ENCODE measurements at places on chromosomes 1 and 21.

DNA sequence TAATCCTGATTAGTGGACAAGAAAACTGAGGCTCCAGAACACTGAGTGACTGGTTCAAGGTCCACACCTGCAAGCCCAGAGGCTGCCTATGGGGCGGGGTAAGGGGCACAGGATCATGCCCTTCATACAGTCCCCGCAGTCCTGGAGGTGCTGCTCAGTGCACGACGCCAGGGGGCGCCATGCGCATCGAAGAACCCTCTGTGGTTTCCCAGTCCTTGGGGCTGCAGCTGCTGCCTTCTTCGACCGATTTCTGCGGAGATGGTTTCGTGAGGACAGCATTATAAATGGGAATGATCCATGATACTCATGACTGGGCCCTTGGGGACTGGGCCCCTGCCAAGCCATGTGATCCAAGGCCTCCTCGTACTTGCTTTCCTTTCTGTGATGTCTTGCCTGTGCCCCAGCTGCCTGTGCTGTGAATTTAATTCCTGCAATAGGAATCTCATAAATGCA lies 37.1 kb upstream of the ARHGEF10L start:
- DNase-seq, result peak; percentile 70

DNA sequence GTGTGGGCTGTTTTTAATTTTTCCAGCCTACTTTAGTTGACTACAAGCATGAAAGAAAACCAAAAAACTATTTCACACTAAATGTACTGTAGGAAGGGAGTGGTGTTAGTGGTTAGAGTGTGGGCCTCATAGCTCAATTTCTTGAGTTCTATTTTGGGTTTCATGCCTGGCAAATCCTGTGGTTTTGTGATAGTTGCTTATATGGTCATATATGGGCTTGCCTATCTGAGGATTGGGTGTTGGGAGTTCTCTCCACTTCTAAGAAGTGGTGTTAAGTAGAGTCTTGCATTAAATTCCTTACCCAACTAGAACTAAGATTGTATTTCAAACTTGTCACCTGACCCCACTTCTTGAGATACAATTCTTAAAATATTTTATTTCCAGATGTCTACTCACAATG lies 37.8 kb upstream of the COL11A1 start:
- DNase-seq, result no peak

DNA sequence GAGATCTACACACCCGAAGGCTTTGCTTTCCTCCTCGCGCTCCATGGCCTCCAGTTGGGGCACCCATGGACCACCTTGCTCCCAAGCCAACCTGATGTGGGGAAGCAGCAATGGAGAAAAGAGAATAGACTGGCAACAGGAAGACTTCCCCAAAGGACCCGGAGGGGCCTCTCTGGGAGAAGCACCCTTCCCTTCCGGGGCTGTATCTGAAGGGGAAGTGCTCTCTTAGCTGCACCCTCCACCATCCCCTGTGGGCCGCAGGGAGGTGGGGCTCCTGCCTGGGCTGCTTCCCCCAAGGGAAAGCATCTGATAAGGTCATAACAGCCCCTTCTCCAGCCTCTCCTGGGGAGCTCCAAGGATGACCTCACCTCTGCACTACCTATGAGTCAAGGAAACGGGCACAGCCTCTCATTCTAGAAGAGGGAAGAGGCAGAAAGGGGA lies 100.2 kb downstream of the RIPK4 start:
- no peak for DNase-seq

- DNase-seq, result no peak
Measured at GRCh38 chr1:221310180-221310579, 430.9 kb downstream of the HLX start.

DNA sequence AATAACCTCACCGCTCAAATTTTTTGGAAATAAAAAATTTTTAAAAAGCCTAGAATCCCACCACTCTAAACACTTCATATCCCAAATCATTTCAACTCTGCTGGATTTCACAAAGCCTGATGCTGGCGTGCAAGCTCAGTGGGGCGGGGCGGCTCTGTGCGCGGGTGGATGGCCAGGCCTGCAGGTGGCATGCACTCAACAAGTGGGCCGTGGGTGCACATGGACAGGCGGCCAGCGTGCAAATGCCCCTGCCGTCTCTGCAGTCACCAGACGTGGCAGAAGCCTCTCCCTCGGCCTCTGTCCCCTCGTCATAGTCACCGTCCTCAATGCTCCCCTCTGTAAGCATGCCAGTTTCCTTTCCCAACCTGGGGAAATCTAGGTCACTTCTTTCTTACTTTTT lies 6.6 kb upstream of the PDE9A start:
- no peak for DNase-seq

DNA sequence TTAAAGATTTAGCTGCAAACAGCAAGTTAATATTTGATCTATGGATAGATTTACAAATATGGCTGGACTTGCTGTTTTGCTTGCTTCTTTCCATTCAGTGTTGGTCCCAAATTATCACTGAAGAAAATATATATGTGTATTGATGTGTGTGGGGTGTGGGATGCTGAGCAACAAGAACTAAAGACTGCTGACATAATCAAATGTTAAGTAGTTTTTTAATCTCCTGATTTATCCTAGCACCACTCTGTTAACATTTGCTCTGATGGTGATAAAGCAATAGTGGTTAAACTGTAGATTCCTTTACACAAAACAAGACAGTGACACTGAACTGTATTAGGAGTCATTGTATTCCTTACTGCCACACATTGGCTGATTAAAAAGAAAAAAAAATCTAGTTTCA lies 1023.5 kb upstream of the B3GALT2 start:
- no peak for DNase-seq

DNA sequence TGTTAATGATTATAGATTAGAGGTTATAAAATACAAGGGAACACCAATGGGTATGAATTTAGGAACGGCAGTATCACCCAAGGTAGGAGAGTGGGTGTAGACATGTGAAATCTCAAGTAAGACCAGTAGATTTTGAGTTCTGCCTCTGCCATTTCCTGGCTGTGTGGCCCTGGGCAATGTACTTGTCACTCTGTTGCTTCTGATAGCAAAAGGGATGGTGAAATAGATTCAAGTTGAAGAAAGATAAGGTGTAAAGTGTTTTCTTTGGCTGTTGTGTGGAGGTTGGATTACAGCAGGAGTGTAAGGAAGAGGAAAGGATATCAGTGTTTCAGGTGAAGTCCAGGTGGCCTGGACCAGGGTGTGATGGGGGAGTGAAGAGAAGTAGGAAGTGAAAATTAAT lies 64.3 kb downstream of the ADSS2 start:
- no peak for DNase-seq

GRCh38 chr1:50644447-50645105 lies 221.3 kb upstream of the DMRTA2 start:
- no peak for DNase-seq

DNA sequence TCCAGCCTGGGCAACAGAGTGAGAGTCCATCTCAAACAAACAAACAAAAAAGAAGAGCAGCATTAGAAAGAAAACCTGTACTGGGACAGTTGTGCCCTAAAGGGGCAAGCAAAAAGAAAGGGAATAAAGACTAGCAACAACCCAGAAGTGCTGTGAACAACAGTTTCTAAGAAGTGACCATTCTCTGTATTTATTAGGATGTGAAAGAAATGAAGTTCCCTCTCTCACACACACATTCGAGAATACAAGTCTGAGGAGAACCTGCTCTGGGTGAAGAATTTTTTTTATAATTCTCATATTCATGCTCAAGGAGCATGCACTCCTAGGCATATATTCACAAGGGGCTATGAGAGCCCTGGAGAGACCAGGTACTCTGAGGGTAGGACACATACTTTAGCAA lies 59.5 kb upstream of the LRRC8D start:
- no peak for DNase-seq

GRCh38 chr1:39268112-39268581 lies 63.7 kb downstream of the MACF1 start:
- DNase-seq, result no peak

DNA sequence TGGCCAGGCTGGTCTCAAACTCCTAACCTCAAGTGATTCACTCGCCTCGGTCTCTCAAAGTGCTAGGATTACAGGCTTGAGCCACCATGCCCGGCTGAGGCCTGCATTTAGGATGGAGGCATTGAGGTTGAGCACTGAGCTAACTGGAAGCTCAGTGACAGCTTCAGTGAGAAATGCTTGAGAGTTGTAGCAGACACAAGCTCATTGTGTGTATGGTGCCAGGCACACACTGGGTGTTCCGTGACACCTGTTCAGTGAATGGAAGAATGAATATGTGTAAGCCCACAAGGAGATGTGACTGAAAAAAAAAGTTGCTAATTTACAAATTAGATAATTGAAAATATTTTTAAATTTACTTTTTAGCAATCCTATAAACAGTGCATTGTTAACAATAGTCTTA lies 21.8 kb downstream of the LURAP1 start:
- DNase-seq, result no peak

DNA sequence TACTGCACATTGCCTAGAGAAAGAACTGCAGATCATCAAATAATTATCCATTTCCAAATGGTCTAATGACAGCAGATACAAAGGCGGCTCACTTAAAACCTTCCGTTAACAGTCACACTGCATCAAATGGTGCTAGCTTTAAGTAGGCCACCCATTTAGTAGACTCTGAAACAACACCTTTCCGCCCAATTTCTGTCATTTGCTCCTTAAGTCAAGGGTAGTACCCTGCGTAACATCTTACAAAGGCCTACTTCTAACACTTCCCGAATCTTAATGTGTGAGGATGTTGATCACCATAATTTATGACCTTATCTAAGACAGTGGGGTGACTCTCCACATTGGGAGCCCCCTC lies 692 bp upstream of the RALGPS2 start:
- no peak for DNase-seq

DNA sequence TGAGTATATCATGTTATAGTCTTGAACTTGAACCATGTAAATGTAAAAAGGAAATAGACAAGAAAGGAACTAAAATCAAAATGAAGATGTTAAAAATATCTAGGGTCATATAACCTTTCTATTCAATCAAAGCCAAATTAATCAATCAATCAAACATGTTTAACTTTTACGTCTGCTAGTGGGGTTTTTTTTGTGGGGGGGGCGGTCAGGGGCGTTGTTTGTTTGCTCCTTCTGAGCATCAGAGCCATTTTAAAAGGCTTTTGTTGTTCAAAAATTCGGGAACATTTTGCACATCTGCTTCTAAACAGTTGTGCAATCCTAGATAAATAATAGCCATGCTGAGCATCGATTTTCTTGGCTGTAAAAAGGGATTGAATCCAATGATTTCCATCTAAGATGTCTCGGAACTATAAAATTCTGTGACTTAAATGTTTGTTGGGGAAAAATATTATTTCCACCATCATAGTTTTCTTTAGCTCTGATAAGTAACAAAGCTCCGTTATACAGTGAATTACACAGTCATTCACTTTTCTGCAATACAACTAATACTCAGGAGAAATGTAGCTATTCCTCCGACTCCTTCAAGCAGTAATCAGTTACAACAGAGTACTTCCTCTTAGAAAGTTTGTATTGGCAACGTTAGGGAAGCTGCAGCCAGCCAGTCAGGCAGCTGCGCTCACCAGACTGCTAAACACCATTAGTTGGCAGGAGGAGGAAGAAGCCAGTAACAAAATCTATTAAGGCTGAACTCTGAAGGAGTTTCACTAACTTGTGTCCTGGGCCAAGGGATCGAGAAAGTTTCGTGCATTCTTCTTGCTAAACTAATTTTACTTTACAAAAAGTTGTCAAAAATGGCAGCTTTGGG lies 2.2 kb downstream of the SPATA6 start:
- DNase-seq, result no peak

DNA sequence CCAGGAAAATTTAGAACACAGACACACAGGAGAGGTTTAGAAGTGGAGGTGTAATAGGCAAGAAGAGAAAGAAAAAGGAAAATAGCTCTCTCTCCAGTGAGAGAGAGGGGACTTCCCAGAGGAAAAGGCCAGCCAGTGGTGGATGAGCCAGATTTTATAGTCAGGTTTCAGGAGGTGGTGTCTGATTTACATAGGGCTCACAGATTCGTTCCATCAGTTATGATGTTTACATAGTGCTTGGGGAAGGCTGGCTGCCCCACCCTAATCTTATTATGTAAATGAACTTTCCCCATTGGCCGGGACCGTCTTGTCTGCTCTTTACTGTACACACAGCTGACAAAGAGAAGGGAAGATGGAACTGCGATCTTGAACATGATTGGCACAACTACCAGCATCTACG lies 797.3 kb downstream of the PLA2G4A start:
- DNase-seq, result no peak

- no peak for DNase-seq
Measured at GRCh38 chr21:43818685-43819084, 29.3 kb downstream of the RRP1 start.

DNA sequence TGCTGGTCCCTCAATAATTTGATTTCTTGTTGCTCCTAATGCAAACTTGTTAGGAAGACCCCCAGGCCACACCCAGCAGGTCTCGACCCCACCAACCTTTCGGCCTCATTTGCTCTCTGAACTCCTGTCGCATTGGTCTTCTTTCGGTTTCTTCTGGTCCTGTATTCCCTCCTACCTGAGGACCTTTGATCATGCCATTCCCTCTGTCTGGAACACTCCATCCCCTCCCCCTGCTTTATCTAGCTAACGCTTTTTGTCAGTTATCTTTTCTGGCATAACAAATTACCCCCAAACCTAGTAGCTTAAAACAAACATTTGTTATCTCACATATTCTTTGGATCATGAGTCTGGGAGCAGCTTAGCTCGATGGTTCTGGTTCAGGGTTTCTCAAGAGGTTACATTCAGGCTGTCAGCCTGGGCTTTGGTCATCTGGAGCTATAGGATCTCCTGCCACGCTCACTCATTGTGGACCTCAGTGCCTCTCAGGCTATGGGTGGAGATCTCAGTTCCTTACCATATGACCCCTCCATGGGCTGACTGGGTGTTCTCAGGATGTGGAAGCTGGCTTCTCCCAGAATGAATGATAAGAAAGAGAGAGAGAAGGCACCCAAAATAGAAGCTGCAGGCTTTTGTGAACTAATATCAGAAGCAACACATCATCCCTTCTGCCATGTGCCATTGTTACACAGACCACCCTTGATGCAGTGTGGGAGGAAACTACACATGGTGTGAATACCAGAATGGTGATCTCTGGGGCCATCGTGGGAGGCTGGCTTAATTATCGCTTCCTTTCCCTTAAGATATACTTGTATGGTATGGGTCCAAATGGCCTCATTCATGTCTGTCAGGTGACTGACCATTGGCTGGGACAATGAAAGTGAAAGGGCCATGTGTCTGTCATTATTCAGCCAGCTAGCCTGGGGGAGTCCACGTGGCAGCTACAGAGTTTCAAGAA lies 29.1 kb upstream of the BCAR3 start:
- no peak for DNase-seq

DNA sequence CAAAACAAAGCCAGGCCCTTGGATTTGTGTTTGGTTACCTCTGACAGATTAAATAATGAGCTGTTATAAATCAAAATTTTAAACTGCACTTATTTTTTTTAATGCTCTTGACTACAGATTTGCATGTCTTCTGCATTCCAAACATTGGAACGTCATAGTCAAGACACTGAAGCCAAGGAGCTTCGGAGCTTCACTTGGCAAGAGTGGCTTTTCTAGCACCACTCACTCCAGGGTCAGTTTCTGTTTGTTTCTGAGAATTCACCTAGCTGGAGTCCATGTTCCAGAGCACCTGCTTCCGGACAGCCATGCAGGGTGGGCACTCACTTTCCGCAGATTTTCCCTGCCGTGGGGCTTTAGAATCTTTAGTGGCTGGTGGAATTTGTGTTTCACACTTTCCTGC lies 202.9 kb downstream of the ZP4 start:
- DNase-seq, result no peak
